ENCODE measurements at places on chromosomes 16 and 17.

- no peak for DNase-seq
These were observed 15.0 kb downstream of the SMIM36 start for GRCh38 chr17:55496094-55496881.

GRCh38 chr17:74252211-74252610 lies 21.8 kb upstream of the DNAI2 start:
- no peak for DNase-seq

DNA sequence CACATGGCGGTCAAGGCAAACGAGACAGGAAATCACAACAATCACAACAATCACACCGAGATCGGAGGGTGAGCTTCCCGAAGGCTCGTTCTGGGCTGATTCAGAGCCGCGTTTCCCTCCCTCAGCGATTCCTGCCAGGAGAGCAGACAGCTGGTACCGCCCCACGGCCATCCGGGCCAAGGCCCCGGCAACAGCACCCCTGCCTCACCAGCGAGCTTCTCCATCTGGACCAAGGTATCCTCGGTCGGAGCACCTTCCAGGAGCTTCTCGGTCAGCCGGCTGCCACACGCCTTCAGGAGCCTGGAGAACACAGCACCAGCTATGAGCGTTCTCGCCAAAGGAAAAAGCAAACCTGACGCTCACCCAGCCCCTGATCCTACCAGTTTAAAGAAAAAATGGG lies 15.2 kb upstream of the PLD6 start:
- no peak for DNase-seq

DNA sequence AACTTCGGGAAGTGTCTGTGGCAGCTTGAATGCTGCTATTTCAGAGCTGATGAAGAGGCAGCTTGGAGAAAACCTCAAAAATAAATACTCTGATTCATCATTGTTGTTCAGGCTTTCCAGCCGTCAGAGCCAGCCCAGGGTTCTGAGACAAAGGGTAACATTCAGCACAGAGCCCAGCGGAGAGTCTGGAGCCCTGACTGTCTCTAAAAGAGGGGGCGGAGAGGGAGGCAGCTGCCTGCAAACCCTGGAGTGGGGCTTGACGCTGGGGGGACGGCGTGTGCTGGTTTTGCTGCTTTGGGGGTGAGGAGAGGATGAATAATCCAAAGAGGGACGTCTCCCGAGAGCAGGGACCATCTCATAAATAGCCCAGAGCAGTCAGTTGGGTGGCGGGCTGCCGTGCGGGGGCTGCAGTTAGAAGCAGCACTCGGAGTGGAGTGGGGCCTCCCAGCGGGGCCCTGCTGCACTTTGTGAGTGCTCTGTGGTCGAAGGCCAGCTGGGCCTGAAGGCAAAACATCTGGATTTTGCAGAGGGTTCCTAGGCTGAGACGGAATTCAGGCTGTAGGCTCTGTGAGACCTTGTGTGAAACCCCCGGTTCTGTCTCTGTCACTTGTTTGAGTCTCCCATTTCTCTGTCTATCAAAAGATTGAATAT lies 237.8 kb downstream of the PRKCA start:
- DNase-seq, result peak; percentile 42

DNA sequence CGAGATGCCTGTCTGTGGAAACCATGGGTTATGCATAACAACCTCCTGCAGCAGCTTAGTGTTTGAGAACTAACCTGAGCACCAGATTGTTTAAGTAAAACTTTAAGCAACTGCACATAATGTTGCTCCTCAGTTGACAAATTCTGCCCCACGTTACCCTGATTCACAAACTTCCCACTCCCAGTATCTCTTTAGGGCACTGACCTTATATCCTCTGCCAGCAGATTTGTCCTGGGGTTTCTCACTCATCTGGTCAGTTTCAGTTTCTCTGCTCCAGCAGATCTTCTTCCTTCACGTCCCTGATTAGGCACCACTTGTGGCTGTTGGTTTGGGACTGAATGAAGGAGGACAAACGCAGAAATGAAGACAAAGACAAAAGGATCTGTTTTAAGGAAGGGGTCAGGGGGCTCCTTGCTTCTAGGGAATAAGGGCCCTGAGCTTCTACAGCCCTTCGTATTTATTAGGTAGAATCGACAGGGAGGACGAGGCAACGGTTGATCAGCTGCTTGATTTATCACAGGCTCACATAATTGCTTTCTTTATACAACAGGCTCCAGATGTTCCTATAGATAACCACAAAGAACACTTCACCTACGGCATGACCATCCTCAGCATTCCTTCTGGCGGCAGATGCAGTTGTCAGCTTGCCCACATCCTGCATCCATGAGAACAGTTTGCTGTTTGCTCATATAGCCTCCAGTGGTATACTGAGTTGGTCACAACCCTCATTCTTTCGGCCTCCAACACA lies 13.5 kb upstream of the ZNF689 start:
- DNase-seq, result no peak

- DNase-seq, result no peak
These were observed 26.8 kb downstream of the MPP2 start for GRCh38 chr17:43880420-43880991.

- no peak for DNase-seq
These were observed 113.7 kb upstream of the RBFOX1 start for GRCh38 chr16:7218936-7219335.

GRCh38 chr16:28156056-28156680 lies 55.6 kb downstream of the XPO6 start:
- DNase-seq, result no peak

- peak; percentile 36 for DNase-seq
These were observed 55.8 kb upstream of the B4GALNT2 start for GRCh38 chr17:49076573-49077384.

DNA sequence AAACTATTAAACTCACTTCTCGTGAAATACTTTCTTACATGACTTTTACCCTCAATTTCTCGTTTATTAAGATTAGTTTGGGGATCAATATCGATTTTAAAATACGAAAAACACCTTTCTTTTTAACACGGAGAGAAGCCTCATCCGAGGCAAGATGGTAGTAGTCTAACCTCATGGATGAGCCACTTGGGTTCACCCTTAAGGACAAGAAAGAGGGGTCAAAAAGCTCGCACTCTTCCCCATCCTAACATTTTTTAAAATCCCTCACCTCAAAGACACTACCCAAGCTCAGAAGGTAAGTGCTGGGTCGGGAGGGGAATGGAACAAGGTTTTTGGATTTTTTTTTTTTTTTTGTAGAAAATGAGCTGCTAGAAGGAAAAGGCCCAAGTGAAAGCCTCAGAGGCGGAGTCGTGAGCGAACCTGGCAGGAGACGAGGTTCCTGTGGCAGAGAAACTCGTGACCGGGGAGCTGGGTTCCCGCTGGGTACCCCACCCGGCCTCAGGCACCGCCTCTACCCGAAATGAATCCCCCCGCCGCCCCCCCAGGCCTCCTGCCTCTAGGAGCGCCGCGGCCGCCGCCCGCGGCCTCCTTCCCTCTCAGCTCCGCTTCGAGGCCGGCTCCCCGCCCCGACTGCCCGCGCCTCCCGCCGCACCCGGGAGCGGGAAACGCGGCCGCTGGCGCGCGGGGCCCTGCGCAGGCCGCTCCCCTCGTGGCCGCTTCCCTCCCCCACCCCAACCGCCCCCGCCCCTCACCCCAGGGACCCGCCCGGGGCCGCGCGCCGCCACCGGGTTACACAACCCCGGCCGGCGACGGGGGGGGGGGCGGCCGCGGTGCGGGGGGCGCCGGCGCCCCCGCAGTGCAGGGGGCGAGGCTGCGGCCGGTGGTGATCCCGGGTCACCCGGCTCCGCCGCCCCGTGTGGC lies 1.6 kb downstream of the NUFIP2 start:
- DNase-seq, result peak; percentile 16

GRCh38 chr16:59198487-59198886 lies 464.4 kb upstream of the GOT2 start:
- no peak for DNase-seq

DNA sequence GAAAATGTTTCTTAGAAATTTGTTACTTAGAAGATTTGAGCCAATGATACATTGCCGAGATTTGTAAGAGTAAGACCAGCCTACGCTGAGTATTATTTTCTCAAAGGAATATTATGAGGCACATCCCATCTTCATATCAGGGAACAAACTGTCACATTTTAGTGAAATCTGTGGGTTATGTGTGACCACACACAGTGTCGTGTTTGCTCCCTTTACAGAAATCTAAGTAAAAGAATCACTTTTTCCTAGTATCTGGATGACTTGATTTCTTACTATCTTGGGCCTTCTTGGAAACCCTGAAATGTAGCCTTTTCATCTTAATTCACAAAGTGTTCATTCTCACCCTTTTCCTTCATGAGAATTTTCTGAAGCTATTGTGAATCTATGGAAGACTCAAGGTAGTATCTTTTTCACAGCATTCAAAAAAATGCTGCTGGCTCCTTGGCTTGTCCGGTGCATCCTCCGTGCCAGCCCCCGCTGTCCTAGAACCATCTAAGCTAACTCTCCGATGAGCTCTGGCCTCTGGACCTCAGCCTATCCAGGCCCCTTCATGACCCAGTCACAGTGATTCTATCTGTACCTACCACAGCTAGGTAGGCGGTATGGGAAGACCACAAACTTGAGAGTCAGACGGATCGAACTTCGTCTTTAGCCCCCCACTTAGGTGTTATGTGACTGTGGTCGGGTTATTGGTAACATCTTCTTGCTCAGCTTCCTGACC lies 524.3 kb downstream of the MAF start:
- DNase-seq, result no peak

DNA sequence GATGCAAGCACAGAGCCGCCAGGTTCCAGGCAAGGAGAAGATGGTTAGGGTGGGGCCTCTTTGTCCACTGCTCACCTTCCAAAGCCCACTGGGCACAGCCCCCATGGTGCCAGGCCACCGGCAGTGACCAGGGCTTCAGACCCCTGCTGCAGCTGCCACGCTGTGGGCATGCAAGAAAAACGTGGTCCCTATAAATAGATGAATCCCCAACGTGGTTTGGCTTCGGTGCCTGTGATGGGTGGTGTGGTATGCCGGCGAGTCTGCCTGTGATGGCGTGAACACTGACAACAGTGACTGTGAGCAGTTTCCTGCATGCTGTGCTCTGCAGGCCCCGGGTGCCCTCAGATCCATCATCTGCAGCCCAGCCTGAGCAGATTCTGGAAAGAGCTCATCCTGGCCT lies 36.6 kb downstream of the RAB11FIP4 start:
- DNase-seq, result no peak

DNA sequence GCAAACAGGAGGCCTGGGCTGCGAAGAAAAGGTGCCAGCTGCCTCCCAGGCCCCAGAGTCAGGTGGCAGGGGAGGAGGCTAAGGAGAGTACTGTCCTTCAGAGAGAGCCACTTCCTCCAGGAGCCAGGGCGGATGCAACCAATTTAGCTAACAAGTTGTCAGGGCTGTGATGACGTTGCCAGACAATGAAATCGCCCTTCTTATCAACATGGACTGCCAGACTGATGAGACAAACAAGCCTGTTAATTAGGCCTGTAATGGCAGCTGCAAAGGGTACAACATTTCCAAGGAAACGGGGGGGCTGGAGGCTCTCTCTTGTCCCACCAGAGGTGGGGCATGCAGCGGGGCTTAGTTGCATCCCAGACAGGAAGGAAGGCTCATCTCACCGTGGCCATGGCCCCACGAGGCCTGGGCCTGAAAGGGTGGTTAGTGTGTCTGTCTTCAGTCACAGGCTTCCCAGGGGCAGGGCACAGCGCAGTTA lies 111.8 kb downstream of the SDK2 start:
- DNase-seq, result no peak

DNA sequence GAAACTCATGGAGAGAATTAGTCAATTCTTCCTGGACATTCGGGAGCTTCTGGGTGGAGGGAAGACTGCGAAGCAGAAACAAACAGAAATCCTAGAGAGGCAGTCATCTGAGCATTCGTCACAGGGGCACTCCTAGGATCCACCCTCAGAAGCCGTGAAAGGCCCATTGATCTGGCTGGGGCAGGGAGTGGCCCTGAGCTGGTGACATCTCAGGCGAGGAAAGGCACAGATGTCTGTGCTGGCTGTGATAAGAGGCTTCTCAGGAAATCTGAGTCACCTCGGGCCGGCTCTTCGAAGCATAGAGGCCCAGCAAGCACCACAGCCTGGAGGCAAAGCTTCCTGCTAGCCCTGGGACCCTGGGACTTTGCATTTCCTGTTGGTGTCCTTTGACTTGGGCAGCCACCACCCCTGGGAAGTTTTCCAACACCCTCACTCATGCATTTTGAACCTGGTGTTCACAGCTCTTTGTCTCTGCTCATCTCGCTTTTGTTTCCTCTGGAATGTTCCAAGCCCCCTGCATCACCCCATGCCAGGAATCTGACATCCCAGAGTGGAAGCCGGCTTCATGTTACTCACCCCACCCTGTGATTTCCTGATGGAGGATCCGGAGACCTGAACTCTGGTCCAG lies 23.3 kb upstream of the CDRT4 start:
- DNase-seq, result peak; percentile 77

GRCh38 chr16:68296291-68296690 lies 14.5 kb downstream of the SLC7A6OS start:
- no peak for DNase-seq

DNA sequence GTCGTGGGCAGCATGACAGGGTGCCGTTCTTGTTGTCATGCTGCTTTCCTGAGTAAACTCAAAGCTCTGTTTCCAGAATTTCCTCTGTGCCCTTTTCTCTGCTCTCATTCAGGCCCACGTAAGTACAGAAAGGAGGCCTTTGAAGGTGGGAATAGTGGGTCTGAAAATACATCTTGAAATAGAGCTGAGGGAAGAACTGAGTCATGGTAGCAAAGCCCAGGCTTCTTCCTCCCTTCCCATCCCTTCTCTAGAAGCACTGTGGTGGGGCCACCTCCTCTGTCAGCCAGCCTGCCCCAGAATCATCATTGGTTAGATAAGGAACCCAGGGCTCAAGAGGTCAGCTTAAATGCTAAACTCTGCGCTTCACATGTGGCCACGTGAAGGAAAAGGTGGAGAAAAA lies 9.4 kb downstream of the CTRL start:
- DNase-seq, result no peak

DNA sequence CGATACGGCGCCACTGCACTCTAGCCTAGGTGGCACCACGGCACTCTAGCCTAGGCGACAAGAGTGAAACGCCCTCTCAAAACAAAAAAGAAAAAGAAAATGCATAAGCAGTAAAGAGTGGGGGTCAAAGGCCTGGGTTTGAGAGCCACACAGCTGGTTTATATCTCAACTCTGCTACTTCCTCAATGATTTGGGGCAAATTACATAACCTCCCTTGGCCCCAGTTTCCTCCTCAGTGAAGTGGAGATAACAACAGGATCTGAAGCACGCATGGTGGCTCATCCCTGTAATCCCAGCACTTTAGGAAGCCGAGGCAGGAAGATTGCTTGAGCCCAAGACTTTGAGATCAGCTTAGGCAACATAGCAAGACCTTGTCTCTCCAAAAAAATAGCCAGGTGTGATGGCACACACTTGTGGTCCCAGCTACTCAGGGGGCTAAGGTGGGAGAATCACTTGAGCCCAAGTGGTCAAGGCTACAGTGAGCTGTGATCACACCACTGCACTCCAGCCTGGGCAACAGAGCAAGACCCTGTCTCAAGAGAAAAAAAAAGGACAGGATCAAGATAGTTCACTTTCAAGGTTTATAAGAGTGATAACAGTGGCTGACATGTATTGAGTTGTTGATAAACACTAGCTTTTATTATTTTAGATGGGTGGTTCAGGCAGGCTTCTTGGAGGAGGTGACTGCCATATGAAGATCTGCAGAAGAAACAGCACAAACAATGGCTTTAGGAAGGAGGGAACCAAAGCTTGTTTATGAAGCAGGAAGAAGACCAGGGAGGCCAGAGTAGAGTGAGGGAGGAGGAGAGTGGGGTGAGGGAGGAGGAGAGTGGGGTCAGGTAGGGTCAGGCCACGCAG lies 8.5 kb upstream of the COG1 start:
- DNase-seq, result no peak

GRCh38 chr16:48433850-48434530 lies 48.8 kb upstream of the SIAH1 start:
- no peak for DNase-seq

All from T1000 (cell line).